ENCODE measurements at places on chromosomes 1 and 21. TPM values are rescaled to one million over a fixed set of nuclear protein-coding genes. Genes with fewer than 3 reads are reported as not detected.

DNA sequence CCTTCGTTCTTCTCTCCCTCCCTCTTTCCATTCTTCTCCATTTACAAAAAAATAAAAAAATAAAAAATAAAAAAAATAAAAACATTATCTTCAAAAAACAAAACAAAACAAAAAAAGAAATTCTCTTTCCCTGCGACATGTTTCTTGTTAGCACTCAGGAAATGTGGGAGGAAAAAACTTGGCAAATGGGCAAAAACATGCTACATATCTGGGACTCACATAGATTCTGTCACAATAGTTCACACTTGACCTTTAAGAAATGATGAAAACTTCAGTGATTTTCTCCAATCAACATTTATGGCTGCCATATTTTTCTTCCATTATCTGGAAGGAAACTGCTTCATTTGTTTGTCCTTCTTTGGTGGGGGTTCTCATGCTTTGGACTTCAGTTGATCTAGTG is 109.3 kb downstream of the PRKAB2 start:
- H3K36me3 ChIP-seq, result peaks cover 3% of the 10 kb centered on the region
- H3K27me3 ChIP-seq, result peaks cover 2% of the 10 kb centered on the region
- no peaks in the 10 kb centered on the region for H3K4me1 ChIP-seq
- no peak for DNase-seq
- no peak overlapping the region for H3K4me3 ChIP-seq
- H3K27ac ChIP-seq, result no peak overlapping the region

GRCh38 chr1:36440044-36440443 is 10.2 kb downstream of the OSCP1 start:
- no peak overlapping the region for H3K4me3 ChIP-seq
- H3K27ac ChIP-seq, result no peak overlapping the region
- H3K4me1 ChIP-seq, result peaks cover 22% of the 10 kb centered on the region
- no peaks in the 10 kb centered on the region for H3K36me3 ChIP-seq
- DNase-seq, result no peak
- H3K27me3 ChIP-seq, result no peaks in the 10 kb centered on the region

GRCh38 chr21:39125752-39126485 is 57.3 kb downstream of the PSMG1 start:
- no peaks in the 10 kb centered on the region for H3K27me3 ChIP-seq
- H3K4me3 ChIP-seq, result no peak overlapping the region
- peak; percentile 21 for DNase-seq
- peaks cover 8% of the 10 kb centered on the region for H3K4me1 ChIP-seq

DNA sequence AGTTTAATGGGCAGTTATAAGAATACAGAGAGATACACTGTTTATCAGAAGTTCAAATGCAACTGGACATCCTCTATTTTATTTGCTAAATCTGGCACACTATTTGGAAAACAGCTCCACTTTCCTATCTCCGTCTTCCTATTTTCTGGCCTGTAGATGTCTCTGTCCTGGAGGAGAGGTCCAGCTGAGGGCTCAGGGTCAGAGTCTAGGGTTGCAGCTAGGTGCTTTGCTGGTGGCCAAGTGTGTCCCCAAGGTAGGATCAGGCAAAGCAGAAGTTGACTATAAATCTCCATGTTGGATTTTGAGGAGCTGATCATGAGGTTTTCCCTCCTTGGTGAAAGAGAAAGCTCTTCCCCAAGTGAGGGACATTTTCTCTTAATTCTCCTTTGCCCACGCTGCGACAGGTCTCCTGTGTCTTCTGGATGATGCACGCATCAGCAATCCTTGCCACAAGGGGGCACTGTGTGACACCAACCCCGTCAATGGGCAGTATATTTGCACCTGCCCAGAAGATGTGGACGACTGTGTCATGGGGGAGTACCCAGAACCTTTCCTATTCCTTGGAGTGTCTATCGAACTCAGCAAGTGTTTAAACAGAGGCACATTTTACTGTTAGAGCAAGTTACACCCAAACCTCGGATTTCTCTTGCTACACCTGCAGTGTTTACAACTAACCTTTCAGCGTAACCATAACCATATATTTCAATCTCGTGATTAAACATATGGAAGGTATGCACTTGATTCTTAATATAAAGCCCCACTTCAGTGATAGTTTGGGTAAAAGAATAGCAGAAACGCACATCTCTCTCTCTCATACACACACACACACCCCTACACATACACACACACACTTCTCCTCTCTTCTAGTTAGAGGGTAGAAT is 10.2 kb downstream of the ADAM30 start:
- no peaks in the 10 kb centered on the region for H3K36me3 ChIP-seq
- H3K27ac ChIP-seq, result no peak overlapping the region
- no peak overlapping the region for H3K4me3 ChIP-seq
- peak; percentile 45 for DNase-seq
- peaks cover 2% of the 10 kb centered on the region for H3K27me3 ChIP-seq

DNA sequence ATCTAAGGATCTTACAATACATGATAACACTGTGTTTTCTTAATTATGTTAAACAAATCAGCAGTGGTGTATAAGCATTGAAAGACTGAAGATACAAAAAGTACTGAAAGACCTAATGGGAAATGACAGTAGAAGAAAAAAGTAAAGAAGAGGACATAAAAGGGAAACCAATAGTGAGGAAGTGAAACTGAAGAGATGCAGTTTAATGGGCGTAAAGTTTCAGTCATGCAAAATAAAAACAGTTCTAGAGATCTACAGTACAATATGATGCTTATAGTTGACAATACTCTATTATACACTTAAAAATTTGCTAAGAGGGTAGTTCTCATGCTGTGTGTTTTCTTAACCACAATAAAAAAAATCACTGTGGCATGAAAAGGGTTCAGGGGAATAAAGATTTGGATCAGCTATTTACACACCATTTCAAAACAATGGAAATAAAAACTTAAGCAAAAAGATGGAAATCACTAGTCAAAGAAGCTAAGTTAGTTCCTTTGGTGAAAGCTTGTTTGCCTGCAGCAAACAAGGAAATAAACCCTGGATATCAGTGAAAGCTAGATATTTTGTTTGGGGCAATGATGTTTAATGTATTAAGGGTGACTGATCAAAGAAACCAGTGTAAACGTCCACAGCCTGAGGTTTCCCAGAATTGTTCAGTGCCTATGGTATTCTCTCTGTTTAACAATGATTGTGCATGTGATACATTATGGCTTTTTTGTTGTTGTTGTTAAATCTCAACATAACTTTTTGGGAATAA is 1160.8 kb upstream of the ADGRL2 start:
- no peak overlapping the region for H3K4me3 ChIP-seq
- no peaks in the 10 kb centered on the region for H3K27me3 ChIP-seq
- peaks cover 10% of the 10 kb centered on the region for H3K4me1 ChIP-seq
- no peak for DNase-seq
- no peak overlapping the region for H3K27ac ChIP-seq

- H3K27ac ChIP-seq, result no peak overlapping the region
- no peak overlapping the region for H3K4me3 ChIP-seq
- H3K27me3 ChIP-seq, result no peaks in the 10 kb centered on the region
- DNase-seq, result no peak
Measured at GRCh38 chr1:221137666-221138065, 258.4 kb downstream of the HLX start.

GRCh38 chr21:29091033-29091432 is 17.6 kb upstream of the CCT8 start:
- no peak overlapping the region for H3K4me3 ChIP-seq
- peaks cover 5% of the 10 kb centered on the region for H3K27me3 ChIP-seq
- H3K27ac ChIP-seq, result no peak overlapping the region
- peaks cover 11% of the 10 kb centered on the region for H3K4me1 ChIP-seq
- no peak for DNase-seq
- H3K36me3 ChIP-seq, result no peaks in the 10 kb centered on the region

Gene REN
- total RNA-seq, result not detected

Gene TEX38
- total RNA-seq, result not detected

Measured in neural crest cell (in vitro differentiated cells).